ENCODE measurements at places on chromosomes 6 and 20.

GRCh38 chr6:157715728-157716164 lies 107.3 kb upstream of the SNX9 start:
- DNase-seq = no peak

GRCh38 chr6:72218125-72218524 lies 331.8 kb downstream of the RIMS1 start:
- DNase-seq = peak; percentile 18

DNA sequence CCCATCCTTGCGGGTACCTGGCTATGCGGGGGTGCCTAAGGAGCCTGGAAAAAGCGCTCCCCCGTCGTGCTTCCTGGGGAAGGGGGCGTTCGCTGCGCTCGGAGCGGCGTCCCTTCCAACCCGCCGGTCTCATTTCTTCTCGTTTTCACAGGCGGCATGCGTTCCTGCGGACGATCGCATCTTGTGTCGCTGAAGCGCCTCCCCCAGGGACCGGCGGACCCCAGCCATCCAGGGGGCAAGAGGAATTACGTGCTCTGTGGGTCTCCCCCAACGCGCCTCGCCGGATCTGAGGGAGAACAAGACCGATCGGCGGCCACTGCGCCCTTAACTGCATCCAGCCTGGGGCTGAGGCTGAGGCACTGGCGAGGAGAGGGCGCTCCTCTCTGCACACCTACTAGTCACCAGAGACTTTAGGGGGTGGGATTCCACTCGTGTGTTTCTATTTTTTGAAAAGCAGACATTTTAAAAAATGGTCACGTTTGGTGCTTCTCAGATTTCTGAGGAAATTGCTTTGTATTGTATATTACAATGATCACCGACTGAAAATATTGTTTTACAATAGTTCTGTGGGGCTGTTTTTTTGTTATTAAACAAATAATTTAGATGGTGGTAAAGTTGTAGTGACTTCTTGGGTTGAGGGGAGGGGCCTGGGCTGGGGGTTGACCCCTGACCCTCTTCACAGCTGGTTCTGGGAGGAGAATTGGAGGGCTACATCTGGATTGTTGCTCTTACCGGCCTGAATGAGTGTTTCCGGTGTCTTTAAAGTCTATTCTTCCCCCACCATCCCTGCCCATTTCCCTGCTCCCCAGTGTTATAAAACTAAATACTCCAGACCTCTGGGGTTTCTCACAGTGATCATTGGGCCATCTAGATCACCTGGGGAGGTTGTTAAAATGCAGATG lies 1.1 kb downstream of the ID1 start:
- no peak for DNase-seq

DNA sequence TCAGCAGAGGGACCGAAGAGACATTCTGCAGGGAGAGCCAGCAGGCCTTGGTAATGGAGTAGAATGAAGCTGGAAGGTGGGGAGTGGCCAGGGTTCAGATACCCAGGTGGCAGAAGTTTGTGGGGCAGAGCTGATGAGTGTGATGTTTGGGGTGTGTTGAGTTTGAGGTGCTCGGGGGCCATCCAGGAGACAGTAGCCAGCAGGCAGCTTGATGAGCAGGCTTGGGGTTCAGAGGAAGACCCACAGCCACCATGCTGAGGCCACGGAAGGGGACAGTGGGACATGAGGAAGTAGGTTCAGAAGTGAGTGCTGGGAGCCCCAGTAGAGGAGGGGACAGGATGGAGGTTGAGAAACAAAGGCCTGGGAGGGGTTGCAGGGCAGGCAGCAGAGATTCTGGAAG lies 11.1 kb upstream of the FOXS1 start:
- DNase-seq = no peak

- no peak for DNase-seq
These were observed 52.6 kb downstream of the GINS1 start for GRCh38 chr20:25459916-25460535.

GRCh38 chr6:36599791-36600209 lies 5.6 kb downstream of the SRSF3 start:
- no peak for DNase-seq

DNA sequence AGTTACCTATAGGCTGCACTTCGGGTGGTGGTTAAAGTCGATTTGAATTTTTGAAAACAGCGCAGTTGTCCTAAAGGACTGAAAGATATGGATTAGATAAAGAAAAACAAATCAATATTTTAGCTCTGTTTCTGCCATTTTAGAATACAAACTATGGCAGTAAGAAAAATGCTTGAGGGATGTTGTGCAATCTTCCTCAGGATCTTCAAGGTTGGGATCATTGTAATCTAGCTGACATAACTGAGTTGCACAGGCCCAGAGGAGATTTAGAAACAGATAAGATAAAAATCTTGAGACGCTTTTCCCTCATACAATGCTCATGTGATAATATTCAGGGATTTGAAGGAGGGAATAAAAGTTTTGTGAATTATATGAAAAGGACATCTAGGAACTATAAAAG lies 926 bp downstream of the PEX3 start:
- DNase-seq = peak; percentile 25

DNA sequence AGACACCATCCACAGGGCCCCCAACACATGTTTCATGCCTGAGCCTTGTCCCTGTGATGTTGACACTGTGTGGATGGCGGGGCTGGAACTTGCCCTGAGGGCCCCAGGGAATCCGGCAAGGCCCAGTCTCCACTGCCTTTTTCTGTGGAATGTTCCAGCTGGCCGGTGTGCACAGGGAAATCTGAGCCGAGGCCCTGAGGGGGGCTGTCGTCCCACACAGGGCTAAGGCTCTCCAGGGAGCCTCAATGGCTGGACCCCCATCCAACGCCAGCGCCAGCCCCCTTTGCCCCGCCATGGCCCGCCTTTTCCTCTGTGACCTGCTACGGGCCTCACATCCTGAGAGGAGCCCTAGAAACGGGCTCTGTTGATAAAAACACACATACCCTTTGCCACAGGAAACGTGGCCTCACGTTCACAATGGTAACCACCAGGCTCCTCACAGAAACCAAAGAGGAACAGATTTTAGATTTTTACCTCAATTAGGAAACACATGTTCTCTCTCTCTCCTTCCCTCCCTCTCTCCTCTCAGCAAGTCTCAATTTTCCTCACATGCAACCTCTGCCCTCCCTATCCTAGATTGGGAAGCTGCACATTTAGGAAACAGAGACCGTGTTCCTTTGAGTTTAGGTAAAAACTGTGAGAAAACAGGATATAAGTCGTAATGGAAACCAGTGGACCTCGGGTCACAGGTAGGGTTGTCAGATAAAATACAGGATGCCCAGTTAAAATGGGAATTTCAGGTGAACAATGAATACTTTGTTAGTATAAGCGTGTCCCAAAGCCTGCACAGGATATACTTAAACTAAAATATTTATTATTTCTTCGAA lies 13.7 kb upstream of the ZNF831 start:
- no peak for DNase-seq

GRCh38 chr6:132270726-132271402 lies 130.4 kb downstream of the MOXD1 start:
- no peak for DNase-seq

DNA sequence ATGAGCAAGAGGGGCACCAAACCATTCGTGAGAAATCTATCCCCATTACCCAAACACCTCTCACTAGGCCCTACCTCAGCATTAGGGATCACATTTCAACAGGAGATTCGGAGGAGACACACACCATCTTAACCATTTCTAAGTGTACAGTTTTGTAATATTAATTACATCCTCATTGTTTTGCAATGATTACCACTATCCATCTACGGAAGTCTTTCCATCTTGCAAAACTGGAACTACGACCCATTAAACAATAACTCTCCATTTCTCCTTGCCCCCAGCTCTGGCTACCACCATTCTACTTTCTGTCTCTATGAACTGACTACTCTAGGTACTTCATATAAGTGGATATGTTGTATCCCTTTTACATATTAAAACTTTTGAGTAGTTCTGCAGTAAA lies 20.1 kb downstream of the ACOT13 start:
- DNase-seq = no peak

- DNase-seq = peak; percentile 49
These were observed 32.3 kb downstream of the ELOVL2 start for GRCh38 chr6:11011787-11012234.

GRCh38 chr6:84272298-84272697 lies 44.9 kb upstream of the CEP162 start:
- DNase-seq = no peak

DNA sequence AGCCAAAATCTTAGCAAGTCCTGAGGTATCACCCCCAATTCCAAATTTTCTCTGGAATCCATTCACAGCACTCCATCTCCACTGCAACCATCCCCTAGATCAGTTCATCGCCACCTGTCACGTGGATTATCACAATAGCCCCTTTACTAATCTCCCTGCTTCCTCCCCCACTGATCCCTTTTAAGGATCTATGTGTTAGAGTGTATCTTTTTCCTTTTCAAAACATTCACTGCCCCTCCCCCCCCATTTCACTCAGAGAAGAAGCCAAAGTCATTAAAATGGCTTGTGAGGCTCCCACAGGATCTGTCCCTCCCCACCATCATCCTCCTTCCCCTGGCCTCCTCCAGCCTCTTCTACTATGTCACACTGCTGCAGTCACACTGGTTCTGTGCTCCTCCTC lies 18.4 kb upstream of the SPAG4 start:
- no peak for DNase-seq

GRCh38 chr20:62922451-62922921 lies 3.8 kb downstream of the DIDO1 start:
- DNase-seq = no peak

- DNase-seq = no peak
These were observed 2.7 kb downstream of the TOX2 start for GRCh38 chr20:43917380-43917779.

GRCh38 chr6:169379495-169380070 lies 125.9 kb upstream of the THBS2 start:
- DNase-seq = no peak

Measured in foreskin keratinocyte (primary cell).